ENCODE measurements at places on chromosomes 4 and X. TPM values are rescaled to one million over a fixed set of nuclear protein-coding genes. Genes with fewer than 3 reads are reported as not detected.

- DNase-seq, result no peak
Measured at GRCh38 chrX:31061091-31061490, 10.8 kb downstream of the FTHL17 start.

GRCh38 chr4:176044589-176044951, 21.1 kb upstream of the WDR17 start:
- DNase-seq, result peak; percentile 1

- DNase-seq, result no peak
Measured at GRCh38 chrX:22357621-22358020, 84.9 kb downstream of the CBLL2 start.

- DNase-seq, result peak; percentile 33
Measured at GRCh38 chr4:47612116-47613023, 127.3 kb downstream of the ATP10D start.

DNA sequence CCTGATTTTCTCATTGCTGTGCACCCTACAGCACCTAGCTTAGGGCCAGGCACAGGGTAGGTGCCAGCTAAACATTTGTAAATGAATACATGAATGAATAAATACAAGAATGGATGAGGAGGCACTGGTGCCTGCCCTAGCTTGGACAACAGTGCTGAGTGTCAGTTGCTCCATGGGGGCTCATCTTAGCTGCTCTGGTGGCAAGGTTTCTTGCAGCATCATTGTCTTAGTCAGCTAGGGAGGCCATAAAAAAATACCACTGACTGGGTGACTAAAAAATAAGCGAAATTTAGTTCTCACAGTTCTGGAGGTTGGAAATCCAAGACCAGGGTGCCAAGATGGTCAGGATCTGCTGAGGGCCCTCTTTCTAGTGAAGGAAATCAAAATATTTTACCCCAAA, 31.2 kb downstream of the TMEM31 start:
- no peak for DNase-seq

DNA sequence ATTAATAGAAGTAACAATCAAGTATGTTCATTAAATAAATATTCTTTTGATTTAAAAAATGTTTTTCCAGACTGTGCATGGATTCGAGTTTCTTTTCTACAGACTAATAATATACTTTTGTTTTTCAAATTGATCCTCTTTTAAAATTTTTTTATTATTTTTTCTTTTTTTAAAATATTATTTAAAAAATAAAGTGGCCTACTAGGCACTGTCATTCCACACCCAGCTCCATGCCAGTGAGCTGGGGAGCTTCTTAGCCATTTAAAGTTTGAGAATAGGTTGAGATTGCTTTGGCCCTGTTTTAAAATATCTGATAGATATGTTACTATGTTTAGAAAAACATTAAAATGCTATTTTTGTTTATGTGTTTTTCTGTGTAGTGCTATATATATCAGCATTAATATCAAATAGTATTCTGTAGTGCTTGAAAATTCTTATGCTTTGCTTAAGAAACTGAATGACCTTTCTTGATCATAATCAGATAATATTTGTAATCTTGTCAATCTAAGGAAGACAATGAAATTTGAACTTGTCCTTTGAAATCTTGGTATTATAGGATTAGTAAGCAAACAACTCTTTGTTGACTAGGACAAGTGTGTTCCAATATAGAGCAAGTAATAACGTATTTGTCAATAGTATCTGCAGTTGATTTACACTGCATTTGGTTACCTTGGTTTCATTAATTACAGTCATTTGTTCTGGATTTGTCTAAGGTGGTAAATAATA, 12.6 kb downstream of the PCDH10 start:
- no peak for DNase-seq

- peak; percentile 16 for DNase-seq
Measured at GRCh38 chrX:103254171-103254824, 657 bp downstream of the TCEAL8 start.

- DNase-seq, result peak; percentile 39
Measured at GRCh38 chr4:140100771-140101170, 53.2 kb downstream of the MAML3 start.

The HERC6 gene
- total RNA-seq, result 6.8 TPM

- no peak for DNase-seq
Measured at GRCh38 chrX:1451251-1451660, 1.5 kb downstream of the ASMTL start.

GRCh38 chr4:98802770-98803198, 126.1 kb downstream of the EIF4E start:
- DNase-seq, result no peak

DNA sequence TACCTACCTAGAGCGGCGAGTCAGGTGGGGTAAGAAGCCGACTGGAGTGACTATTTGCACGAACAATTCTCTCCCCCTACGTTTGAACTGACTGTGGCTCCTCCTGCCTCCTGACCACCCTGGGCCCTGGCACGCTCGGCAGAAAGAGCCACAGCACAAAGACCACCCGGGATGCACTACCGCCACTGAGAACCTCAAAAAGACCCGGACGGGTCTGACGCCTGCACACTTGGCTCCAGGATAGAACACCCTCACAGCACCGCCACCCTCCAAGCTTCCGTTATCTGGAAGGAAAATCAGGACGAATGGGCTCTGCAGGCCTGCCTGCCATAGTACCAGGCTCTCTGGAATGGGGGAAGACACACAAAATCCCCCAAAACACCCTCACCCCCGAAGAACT, 2.2 kb downstream of the LRPAP1 start:
- no peak for DNase-seq

DNA sequence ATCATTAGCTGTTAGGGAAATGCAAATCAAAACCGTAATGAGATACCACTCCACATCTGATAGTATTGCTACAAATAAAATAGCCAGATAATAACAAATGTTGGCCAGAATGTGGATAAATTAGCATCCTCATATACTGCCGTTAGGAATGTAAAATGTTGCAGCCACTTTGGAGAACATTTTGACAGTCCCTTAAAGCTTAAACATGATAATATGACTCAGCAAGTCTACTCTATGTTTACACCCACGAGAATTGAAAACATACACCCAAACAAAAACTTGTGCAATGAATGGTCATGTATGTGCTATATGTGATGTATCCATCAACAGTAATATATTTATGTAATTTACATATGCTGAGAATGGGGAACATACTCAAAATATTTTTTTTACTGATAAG, 78.2 kb downstream of the GSTCD start:
- DNase-seq, result no peak

GRCh38 chr4:154366956-154367355, 124.6 kb downstream of the DCHS2 start:
- no peak for DNase-seq

GRCh38 chr4:139692309-139693012, 26.8 kb downstream of the MGST2 start:
- DNase-seq, result peak; percentile 4

DNA sequence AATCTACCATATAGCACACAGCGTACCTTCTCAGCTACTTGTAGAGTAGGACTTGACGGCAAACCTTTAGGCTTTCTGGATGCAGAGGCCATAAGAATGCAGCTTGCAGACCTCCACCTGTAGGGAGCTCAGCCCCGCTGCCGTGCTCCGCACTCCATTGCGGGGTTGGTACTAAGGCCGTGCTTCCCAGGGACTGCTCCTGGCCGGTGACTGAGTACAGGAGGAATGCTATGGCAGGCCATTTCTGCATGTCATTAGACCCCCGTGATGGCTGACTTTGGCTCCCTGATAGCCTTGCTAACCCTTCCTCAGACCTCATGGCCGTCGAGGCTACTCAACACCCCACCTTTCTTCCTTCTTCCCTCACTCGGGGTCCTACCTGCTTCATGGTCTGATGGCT, 26.4 kb downstream of the TIGD2 start:
- DNase-seq, result no peak

DNA sequence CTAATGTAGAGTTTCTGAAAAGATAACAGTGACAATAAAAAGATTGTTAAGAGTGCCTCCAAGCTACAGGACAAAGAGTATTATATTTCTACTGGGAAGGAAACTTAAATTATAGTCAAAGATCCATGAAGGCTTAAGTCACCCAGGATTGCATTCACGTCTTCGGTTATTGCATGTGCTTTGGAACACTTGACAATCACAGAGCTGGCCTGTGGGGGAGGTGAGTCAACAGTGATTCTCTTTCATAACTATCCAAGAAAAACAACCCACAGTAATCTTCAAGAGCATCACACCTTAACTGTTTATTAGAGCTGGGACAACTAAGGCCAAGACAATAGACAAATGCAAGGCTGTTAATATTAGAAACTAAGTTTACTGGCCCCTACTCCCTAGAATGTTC, 40.3 kb downstream of the PDGFC start:
- DNase-seq, result peak; percentile 92

The MSN gene
- 461 TPM for total RNA-seq

- peak; percentile 16 for DNase-seq
Measured at GRCh38 chr4:155657169-155657568, 9.5 kb upstream of the GUCY1A1 start.

- no peak for DNase-seq
Measured at GRCh38 chrX:81348388-81348787, 146.5 kb downstream of the SH3BGRL start.

DNA sequence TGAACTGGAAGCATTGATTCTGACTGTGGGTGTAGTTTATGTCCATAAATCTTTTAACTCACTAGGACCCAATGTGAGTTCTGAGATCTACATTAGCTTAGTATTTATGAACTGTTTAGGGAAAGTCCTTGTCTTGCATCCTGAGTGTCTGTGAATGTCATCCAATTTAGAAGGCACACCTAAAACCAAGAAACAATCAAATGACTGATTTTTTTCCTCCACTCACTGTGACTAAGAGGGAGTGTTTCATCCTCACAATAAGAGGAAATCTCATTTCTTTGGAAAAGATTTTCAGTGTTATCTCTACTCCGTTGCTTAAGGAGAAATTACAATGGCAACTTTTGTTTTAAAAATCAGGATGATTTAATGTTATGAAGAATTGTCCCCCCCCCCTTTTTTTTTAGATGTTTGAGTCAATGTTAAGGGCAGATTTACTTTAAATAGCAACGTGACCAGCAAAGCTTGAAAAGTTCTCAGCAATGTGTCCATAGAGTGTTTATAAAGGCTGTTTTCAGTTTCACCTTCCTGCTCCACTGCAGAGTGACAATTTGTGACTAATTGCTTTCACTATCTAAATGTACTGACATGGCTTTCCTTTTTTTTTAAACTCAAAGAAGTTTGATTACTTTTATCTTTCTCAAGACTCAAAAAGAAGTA, 173.0 kb downstream of the SPCS3 start:
- DNase-seq, result peak; percentile 32

The RRH gene
- total RNA-seq, result not detected

GRCh38 chr4:186134257-186134656, 29.8 kb downstream of the FAM149A start:
- DNase-seq, result no peak

- no peak for DNase-seq
Measured at GRCh38 chr4:159284113-159284512, 181.2 kb downstream of the RAPGEF2 start.

- DNase-seq, result no peak
Measured at GRCh38 chrX:28756647-28757046, 169.4 kb downstream of the IL1RAPL1 start.

DNA sequence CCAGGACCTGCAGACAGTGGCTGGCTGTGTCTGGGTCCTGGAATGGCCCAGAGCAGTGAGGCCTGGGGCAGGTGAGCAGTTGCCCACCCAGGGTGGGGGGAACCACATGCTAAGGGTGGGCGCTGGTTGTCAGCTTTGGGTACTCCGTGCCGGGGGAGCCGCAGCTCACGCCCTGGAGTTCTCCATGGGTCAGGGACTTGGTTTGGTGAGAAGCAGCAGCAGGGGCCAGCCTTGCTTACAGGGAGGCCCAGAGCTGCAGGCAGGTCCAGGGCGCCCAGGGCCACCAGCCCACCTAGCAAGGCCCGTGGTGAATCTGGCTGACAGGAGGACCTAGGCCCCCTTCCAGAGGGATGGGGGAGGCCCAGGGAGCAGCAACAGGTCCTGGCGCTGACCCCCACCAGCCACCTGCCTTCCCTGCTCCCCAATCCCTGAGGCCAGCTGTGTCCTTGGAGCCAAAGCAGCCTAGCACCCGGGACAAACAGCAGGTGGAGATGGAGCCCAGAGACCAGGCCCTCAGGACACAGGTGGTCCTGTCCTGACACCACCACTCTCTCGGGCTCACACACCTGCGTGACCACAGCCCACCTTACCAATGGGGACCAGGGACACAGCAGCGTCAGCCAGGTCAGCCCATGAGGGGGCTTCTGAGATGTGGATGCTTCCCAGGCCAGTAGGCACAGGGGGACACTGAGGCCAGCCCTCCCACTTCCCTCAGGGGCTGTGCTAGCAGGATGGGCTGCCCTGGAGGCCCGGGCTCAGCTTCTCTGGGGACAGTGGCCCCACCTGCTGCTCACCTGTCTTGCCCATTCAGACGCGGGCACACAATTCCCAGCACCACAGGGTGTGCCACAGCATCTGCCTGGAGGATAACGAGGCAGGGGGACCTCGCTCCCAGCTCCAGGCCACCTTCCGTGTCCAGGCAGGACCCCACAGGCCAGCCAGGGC, 3.5 kb downstream of the MXD4 start:
- DNase-seq, result no peak

The ZNF275 gene
- total RNA-seq, result 1.8 TPM

The OCIAD1 gene
- total RNA-seq, result 139 TPM

DNA sequence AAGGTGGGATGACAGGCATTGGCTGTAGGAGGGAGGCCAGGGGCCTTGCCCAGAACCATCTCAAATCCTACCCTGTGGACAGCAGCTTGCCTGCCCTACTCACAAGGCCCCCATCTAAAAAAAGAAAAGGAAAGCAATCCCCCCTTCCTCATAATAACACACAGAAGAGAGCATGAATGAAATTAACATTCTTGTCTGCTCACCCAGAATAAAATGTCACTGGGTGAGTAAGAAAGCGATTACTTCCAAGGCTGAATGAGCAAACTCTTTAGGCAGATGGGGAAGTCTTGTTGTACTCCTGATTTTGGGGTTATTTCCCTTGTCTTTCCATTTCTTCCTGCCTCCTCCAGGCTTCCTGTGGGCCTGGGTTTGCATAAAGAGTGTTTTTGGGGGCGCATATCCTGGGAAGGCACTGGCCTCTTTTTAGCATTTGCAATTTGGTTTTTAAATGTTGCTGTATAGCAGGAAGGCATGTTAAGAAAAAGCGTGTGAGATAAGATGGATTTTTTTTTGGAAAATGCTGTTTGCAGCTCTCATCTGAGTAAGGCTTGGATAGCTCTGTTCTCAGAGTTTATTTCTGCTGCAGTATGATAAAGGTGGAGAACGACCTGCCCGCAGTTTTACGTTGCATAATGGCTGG, 248.3 kb upstream of the GATB start:
- DNase-seq, result no peak

The EDNRA gene
- 0.36 TPM for total RNA-seq

DNA sequence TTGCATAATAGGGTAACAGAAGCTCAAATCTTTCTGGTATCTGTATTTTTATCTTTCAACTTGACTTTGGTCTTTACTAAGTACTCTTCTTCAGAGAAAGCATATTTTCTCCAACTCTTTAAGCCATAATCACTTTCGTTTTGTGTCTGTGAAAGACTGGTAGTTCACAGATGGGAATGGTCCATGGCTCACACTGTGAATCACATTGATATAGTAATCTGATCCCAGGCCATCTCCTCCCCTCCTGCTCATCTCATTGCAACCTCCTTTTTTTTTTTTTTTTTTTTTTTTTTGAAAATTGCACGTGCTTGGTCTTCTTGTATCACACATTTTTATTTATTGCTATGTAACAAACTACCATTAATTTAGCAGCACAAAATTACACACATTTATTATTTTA, 694.5 kb upstream of the SLIT2 start:
- peak; percentile 46 for DNase-seq
